ENCODE measurements at places on chromosomes 7 and 10. TPM values are rescaled to one million over a fixed set of nuclear protein-coding genes. Genes with fewer than 3 reads are reported as not detected.

DNA sequence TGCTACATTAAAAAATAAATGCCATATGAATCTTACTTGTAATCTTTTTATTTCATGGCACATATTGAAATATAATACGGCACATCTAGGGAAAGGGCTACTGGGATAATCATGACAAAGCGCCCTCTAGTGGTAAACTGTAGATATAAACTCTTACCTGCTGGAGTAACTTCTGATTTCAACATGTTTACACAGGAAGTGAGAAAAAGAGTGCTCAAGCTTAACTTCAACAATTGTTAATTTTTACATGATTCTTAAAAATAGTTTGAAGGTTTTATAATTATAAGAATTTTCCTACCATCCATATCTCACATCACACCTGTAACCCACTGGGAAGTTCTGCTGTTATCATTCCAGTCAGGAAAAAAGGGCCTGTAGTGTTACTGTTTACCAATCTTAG is 2.0 kb upstream of the HEPACAM2 start:
- DNase-seq, result no peak

DNA sequence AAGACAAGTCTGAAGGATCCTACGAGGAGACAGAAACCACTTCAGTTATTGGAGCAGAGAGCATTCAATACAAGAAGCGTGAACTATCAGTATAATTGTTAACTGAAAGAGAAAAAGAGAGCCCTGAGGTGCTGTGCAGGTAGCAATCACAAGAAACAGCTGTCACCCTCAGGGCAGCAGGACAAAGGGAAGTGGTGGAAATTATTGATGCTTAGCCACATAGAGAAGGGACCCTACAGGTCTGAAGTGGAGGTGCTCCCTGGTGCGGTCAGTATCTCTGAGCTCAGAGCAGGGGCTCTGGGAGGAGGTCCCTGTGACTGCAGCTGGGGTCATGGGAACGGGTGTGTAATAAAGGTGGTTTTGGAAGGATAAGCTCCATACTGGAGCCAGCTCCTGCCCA is 97.8 kb upstream of the KLF6 start:
- no peak for DNase-seq

DNA sequence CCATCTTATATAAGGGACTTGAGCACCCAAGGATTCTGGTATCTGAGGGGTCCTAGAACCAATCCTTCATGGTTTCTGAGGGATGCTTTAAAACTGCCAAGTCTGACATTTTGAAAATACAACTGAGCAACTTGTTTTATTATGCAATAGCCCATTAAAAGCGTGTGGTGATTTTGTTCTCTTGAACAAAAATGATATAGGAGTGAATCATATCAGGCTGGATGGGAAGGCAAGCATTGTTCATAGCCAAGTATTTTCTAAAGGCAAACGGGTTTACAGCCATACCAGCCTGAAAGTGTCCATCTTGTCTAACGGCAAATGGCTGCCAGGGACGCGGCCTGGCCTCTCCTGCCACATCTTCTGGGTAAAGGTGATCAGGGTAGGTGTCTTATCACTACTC is 23.4 kb downstream of the RPP38 start:
- no peak for DNase-seq

DNA sequence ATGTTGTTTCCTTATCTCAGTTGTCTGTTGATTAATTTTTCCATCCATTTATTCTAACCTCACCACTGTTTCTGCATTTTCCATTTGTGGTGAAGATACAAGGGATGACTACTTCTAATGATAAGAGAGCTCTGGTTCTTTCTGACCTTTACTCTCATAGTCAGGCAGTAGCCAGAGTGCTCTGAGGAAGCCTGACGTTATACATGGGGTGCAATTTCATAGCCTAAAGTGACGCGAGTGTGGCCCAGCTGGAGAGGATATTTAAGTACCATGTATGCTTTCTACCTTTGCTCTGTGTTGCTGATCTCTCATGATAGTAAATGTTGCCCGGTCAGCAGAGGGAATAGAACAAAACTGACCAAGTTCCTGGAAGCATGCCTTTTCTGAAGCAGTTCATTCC is 33.9 kb upstream of the CYCS start:
- DNase-seq, result no peak

GRCh38 chr7:4849390-4849789 is 12.4 kb downstream of the PAPOLB start:
- DNase-seq, result no peak

DNA sequence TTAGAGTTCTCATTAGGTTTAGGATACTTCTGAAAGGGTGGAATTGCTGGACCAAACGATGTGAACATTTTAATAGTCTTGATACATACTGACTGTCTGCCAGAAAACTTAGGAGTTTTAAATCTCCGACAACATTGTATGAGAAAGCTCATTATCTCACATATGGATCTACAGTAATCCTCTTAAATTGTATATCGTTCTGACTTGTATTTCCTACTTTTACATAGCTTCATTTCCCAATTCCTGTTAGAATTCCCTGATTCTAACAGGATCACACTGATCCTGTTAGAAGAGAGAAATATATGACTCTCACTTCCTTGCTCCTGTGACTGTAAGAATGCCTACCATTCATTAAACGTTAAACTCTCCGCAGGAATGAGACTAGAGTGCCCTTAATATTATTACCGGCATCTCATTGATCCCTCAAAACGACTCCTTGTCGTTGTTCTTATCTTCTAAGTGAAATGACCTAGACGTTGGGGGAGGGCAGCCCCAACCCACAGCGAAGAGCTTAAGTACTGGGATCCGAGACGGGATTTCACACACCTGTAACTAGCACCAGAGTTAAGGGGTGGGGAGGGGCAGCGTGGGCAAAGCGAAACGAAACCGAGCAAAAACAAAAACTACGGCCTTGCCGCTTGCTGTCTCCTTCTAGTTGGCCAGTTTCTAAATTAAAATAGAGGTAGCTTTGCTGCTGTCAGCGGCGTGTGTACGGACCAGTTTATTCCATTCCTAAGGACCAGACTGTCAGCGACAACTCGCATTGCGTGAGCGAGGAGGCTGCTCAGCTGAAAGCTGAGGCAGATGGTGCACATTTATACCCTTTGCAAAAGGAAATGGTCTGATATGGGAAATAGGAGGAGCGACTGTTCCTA is 678 bp upstream of the TMEM106B start:
- no peak for DNase-seq

- no peak for DNase-seq
Observed at GRCh38 chr7:154640917-154641316, 362.0 kb downstream of the PAXIP1 start.

DNA sequence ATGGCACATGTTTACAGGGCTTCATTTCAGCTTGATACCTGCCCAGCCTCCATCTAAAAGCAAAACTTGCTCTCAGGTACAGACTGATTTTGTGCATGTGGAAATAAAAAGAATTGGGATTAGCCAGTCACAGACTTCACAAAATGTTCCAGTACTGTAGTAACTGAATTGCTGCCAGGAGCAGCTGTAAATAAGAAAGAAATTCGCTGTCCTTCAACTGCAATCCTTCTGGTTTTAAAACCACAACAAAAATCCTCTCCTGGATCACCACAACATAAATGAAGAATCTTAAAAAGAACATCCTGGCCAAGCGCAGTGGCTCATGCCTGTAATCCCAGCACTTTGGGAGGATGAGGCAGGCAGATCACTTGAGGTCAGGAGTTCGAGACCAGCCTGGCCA is 3.9 kb upstream of the MIOS start:
- no peak for DNase-seq

DNA sequence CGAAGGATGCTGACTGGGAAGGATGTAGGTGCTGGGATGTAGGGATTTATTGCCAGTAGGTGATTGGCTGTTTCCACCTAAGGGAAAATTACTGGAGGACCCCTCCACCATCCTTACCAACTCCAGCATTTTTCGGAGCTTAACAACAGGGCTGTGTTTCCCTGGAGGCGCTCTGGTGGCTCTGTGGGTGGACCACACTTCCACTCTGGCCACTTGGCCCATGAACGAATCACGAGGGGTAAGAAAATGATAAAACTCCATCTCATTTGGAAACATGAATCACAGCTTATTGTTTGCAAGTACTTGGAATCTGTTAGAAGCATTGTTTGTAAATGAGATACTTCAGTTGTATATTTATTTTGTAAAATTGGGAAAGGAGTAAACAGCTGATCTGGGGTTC is 3.0 kb downstream of the DOCK1 start:
- no peak for DNase-seq

DNA sequence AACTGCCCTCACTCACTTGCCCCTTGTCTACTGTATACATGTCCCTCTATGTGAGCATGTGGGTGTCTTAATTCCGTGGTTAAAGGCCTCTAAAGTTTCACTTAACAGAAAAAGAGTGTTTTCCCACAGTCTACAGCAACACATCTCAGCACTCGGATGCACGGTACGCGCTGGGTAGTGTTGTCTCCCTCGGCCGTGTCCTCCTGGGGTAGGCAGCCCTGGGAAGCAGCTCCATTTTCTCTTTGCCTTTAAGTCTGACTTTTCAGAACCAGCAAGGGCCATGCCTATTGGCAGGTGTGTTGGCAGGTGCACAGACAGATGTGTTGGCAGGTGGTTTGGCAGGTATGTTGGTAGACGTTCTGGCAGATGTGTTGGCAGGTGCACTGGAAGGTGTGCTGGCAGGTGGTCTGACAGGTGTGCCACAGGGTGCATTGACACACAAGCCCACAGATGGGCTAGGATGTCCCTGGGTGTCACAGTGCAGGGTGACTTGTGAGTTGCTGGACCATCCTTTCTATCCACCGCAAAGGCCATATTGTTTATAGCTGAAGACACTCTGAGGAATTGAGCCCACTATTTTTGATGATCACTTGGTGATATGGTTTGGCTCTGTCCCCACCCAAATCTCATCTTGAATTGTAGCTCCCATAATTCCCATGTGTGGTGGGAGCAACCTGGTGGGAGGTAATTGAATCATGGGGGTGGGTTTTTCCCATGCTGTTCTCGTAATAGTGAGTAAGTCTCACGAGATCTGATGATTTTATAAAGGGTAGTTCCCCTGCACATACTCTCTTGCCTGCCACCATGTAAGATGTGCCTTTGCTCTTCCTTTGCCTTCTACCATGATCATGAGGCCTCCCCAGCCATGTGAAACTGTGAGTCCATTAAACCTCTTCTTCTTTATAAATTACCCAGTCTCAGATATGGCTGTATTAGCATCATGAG is 296.9 kb downstream of the TNS3 start:
- peak; percentile 32 for DNase-seq

GRCh38 chr7:48634116-48634632 is 290.2 kb upstream of the CDC14C start:
- no peak for DNase-seq

- no peak for DNase-seq
Observed at GRCh38 chr7:106863274-106863997, 1.6 kb upstream of the PIK3CG start.

GRCh38 chr10:61409157-61409556 is 44.0 kb downstream of the TMEM26 start:
- no peak for DNase-seq

DNA sequence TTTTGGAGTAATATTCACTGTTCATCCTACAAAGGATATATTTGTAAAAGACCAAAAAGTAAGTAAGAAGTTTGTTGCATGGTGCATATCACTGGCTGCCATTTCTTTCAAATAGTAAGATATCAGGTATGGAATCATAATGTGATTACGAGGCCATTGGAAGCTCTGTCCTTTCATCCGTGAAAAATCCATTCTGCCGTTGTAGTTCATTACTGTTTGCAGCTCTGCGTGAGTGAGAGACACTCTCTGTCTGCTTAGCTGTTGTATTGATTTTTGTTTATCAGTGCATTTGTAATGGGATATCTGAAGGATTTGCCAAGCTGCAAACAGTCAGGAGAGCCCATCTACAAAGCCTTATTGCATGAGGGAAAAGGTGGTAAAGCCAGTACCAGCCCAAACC is 44.1 kb upstream of the SLC39A12 start:
- DNase-seq, result no peak

- no peak for DNase-seq
Observed at GRCh38 chr7:79236352-79237028, 217.0 kb downstream of the MAGI2 start.

DNA sequence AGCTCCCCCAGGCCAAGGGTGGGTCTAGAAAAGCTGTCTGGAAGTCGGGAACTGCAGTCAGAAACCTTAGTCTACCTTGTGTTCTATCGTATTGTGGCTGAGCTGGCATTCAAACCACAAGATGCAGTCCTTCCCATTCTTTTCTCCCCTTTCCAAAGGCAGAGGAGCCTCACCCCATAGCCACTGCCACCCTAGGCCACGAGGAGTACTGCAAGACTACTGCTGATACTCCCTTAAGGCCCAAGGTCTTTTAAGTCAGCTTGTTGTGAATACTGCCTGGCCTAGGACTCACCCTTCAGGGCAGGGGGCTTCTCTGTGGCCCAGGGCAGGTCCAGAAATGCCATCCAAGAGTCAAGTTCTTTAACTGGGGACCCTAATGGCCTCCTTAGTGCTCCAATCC is 214.5 kb upstream of the CNTNAP2 start:
- no peak for DNase-seq

DNA sequence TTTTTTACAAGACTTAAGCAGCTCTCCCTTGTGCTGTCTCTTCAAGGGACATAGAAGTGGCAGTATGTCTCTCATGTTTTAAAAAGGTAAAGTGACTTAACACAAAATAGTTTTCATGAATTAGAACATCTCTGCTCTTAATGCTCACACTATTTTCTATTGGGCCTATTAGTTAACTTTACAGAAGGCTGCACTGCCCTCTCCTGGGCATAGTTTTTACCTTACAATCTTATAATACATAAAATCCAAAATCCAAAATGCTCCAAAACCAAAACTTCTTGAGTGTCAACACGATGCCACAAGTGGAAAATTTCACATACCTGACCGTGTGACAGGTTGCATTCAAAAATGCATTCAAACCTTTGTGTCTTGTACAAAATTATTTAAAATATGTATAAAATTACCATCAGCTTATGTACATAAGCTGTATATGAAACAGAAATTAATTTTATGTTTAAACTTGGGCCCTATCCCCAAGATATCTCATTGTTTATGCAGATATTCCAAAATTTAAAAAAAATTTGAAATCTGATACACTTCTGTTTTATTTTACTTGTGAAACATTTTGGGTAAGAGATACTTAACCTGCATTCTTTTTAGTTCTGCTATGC is 25.8 kb downstream of the TES start:
- DNase-seq, result no peak

Gene FGFR2
- 2.8 TPM for total RNA-seq

Gene FBXL15
- 16.6 TPM for total RNA-seq

Gene FUOM
- total RNA-seq, result 9.8 TPM

Gene LRRC18
- total RNA-seq, result not detected

Gene MLXIPL
- 0.41 TPM for total RNA-seq

All from right atrium auricular region (tissue), 2 donors.